ENCODE measurements at places on chromosomes 4 and X.
A peak's percentile ranks its signal among the peaks of the same experiment; 100 is the strongest.

GRCh38 chr4:37603070-37603468, 83.1 kb downstream of the RELL1 start:
- peak; percentile 70 for DNase-seq

DNA sequence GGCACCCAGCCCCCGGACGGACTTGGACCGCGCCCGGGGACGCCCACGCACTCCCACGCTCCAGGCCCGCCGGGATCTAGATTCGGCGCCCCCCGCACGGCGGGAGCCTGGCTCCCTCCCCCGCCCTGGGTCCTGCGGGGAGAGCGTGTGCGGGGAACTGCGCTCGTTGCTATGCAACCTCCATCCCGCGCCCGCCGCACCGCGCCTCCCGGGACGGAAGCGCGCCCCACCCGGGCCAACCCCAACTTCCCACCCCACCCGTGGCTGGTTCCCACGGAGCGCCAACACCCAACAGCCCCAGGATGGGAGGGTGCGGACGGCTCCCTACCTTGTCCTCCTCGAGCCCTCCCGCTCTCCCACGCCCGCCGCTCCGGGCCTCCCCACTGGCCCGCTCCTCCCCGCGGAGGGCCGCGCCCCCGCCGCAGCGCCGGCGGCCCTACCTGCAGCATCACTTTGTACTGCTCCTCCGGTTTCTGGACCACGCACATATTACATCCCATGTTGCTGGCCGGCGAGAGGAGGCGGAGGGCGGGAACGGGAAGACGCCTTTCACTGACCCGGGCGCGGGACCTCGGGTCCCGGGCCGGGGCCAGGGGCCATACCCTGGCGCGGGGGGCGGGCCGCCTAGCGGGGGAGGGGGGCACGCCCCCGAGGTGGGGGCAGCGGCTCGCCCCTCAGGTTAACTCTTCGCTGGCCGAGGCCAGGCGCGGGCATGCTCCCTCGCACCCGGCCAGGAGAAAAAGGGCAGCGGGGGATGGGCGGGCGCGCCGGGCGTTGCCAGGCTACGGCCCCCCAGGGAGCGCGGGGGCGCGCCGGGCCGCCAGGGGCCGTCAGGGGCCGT, at the start of gene PDZD4:
PDZD4 (minus strand) TSS at position 746 of the 841 bp plus-strand sequence; CDS start at position 500, 246 bp downstream.
- no peak for DNase-seq

DNA sequence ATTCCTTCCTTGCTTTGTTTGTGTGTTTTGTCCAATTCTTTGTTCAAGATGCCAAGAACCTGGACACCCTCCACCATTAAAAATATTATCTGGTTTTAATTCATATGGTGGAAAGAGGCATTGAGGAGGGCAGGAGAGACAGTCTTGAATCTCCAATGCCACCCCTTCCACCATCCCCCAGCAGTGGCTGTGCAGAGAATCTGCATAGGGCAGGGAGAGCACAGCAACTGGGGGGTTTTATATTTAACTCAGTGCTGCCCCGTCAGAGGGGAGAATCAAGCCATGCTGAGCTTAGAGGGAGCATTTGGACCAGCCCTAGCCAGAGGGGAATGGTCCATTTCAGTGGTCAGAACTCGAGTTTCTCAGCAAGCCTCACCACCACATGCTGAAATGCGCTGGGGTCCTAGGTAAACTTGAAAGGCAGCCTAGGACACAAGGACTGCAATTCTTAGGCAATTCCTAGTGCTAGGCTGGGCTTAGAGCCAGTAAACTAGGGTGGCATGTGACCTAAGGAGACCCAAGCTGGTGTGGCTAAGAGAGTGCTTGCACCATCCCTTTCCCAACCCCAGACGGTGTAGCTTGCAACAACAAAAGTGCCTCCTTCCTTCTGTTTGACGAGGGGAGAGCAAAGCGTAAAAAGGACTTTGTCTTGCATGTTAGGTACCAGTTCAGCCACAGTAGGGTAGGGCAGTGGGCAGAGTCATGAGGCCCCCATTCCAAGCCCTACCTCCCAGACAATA, 34.2 kb downstream of the CCDC158 start:
- no peak for DNase-seq

- no peak for DNase-seq
Observed at GRCh38 chr4:4491396-4491893, 50.4 kb downstream of the STX18 start.

- no peak for DNase-seq
Observed at GRCh38 chr4:130568746-130569145, 1472.8 kb downstream of the C4orf33 start.

- DNase-seq, result no peak
Observed at GRCh38 chr4:105896461-105896942, 1.2 kb downstream of the NPNT start.

- no peak for DNase-seq
Observed at GRCh38 chr4:148030193-148030873, 298.4 kb downstream of the ARHGAP10 start.

GRCh38 chr4:137602436-137602835, 70.1 kb upstream of the PCDH18 start:
- DNase-seq, result no peak

- DNase-seq, result no peak
Observed at GRCh38 chrX:13432414-13433297, 112.8 kb upstream of the ATXN3L start.

DNA sequence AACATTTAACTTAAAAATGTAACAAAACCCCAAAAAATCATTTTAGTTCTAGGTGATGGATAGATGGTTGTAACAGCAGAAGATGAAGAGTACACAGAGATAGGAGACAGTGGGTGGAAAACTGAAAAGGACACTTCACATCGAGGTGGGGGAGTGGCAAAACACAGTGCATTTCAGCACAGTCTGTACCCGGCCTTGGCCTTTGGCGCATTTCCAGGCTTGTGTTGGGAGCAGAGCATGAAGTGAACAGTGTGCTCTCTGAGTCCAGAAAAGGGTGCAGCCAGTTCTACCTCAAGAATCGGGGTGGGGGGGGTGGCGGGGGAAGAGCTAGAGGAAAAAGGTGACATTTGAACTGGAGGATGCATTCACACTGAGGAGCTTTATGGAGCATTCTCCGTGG, 4.3 kb downstream of the TSPYL2 start:
- DNase-seq, result no peak

- DNase-seq, result no peak
Observed at GRCh38 chr4:150072906-150073714, 5.1 kb upstream of the DCLK2 start.

- DNase-seq, result no peak
Observed at GRCh38 chr4:185033950-185034349, 15.7 kb downstream of the HELT start.

DNA sequence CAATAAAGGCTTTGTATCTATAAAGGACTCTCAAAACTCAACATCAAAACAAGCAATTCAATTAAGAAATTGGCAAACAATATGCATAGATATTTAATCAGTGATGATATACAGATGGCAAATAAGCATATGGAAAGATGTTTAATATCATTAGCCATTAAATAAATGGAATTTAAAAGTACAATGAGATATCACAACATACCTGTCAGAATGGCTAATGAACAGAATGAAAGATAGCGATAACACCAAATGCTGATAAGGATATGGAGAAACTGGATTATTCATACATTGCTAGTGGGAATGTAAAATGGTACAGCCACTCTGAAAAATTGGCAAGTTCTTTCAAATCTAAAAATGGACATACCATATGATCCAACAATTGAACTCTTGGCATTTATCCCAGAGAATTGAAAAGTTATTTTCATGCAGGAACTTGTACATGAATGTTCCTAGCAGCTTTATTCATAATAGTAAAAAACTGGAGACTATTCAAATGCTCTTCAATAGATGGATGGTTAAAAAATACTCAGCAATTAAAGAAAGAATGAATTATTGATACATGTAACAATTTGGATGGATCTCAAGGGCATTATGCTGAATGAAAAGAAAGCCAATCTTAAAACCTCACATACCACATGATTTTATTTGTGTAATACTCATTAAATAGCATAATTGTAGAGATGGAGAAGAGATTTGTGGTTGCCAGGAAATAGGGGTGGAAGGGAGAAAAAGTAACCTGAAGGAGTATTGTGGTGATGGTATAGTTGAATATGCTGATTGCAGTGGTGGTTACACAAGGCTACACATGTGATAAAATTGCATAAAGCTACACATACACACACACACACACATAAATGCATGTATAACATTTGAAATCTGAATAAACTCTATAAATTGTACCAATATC, 45.9 kb upstream of the ALG13 start:
- no peak for DNase-seq

- DNase-seq, result no peak
Observed at GRCh38 chr4:42497142-42497910, 100.0 kb downstream of the SHISA3 start.

Measured in CD4-positive, alpha-beta T cell treated with Interleukin-4 for 1 hour (primary cell).